ENCODE measurements at places on chromosomes 2 and 18. TPM values are rescaled to one million over a fixed set of nuclear protein-coding genes. Genes with fewer than 3 reads are reported as not detected.

NR4A2 gene
- total RNA-seq: 0.42 TPM

TMEM200C gene
- under 0.01 TPM for total RNA-seq

REG3G gene
- total RNA-seq: not detected

CWC22 gene
- 27.9 TPM for total RNA-seq

DNA sequence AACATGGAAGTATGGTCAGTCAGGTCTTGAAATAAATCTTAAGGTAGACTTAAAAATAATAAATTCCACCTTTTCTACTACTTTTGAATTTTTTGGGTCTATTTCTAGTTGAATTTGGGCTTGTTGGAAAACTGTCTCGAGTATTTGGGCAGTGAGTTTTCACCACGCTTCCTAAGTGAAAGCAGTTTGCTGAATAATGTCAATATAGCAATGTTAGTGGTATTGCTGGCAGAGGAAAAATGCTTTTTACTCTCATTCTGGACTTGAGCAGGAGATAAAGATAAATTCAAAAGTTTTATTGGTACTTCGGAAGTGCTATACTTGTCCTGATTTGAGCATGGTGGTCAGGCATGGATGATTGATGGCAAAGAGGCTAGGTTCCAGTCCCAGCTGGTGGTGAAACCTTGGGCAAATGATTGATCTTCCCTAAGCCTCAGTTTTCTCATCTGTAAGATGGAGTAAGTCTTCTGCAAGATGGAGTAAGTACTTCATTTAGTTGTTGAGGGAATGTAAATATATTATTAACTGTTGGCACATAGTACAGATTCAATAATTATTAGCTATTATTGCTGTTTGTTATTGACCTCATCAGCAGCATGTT, 503.5 kb upstream of the ZEB2 start:
- no peak for DNase-seq

DNA sequence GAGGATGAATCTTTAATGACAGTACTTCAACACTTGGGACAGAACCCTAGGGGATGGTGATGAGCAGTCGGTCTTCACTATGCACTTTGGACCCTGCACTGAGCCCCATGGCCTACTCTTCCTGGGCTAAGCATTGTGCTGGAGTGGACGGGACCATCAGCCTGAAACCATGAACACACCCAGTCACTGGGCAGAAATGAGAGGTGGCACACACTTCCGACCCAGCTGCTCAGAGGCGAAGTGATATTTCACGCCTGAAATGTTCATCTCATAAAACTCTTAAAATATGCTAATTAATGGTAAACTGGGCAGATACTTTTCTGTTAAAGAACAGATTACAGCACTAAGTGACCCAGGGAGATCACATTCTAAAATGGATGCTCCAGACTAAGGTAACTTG, 150.3 kb upstream of the NDUFV2 start:
- no peak for DNase-seq

DNA sequence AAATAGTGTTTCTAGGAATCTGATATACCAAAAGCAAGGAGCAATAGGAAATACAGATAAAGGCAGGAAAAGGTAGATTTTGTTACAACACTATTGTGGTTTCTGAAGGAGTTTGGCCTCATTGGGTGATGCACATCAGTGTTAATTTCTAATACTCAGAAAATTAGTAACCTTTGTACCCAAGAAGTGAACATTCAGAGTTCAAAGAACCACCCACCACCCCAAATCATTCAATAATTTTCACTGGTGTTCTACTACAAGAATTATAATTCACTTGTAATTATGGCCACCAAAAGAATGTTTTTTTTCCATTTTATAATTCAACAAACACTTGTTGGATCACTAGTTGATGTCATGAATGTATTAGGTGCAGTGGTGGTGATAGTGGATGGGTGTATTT, 183.3 kb downstream of the UBE2E3 start:
- no peak for DNase-seq

GRCh38 chr18:56541793-56542192, 96.6 kb downstream of the TXNL1 start:
- no peak for DNase-seq

- DNase-seq: no peak
Measured at GRCh38 chr2:176111309-176111663, 4.2 kb downstream of the HOXD11 start.

All from esophagus muscularis mucosa (tissue), 4 donors.